Lung microvascular endothelial cell (primary cell): ENCODE measurements at places on chromosomes 5 and 9. TPM values are rescaled to one million over a fixed set of nuclear protein-coding genes. Genes with fewer than 3 reads are reported as not detected.

Gene PAEP
- not detected in 2 replicates for total RNA-seq

Gene DDX4
- total RNA-seq = not detected in 2 replicates

Gene TAF11L10
- total RNA-seq = not detected in 2 replicates

Gene IFNA21
- not detected in 2 replicates for total RNA-seq

Gene PLPPR1
- total RNA-seq = under 0.01 TPM in 1 of 2 replicates, not detected in the other

Gene CSNK1A1
- 290 and 294 TPM in 2 replicates for total RNA-seq

Gene LCNL1
- not detected in 2 replicates for total RNA-seq

Gene MEGF10
- 0.60 and 0.87 TPM in 2 replicates for total RNA-seq

Gene POU5F2
- total RNA-seq = 0.22 and 0.40 TPM in 2 replicates

Gene PRKACG
- total RNA-seq = not detected in 2 replicates

Gene PCDHGB5
- total RNA-seq = 7.4 and 9.5 TPM in 2 replicates

Gene ARRDC1
- 19.4 and 28.0 TPM in 2 replicates for total RNA-seq

Gene ADAMTSL2
- under 0.01 TPM in 2 replicates for total RNA-seq

Gene IFNA13
- not detected in 2 replicates for total RNA-seq

Gene THBS4
- 0.20 TPM in 1 of 2 replicates, not detected in the other for total RNA-seq

Gene FBP2
- total RNA-seq = not detected in 2 replicates

Gene ZFP2
- total RNA-seq = 0.79 and 1.1 TPM in 2 replicates

Gene ZBTB34
- 6.8 and 9.1 TPM in 2 replicates for total RNA-seq

Gene FCN2
- not detected in 2 replicates for total RNA-seq

Gene DIPK1B
- total RNA-seq = 64.7 and 91.1 TPM in 2 replicates

Gene CBY3
- 0.22 TPM in 1 of 2 replicates, not detected in the other for total RNA-seq

Gene DND1
- under 0.01 and 0.22 TPM in 2 replicates for total RNA-seq

Gene SOX30
- not detected in 2 replicates for total RNA-seq

Gene MAMDC2
- 0.79 and 2.6 TPM in 2 replicates for total RNA-seq

Gene UGT3A2
- not detected in 2 replicates for total RNA-seq

Gene P4HA2
- total RNA-seq = 35.1 and 36.8 TPM in 2 replicates

Gene ANKRD55
- total RNA-seq = 1.2 and 3.9 TPM in 2 replicates

Gene IL3
- total RNA-seq = not detected in 2 replicates

Gene TMEM252
- total RNA-seq = not detected in 2 replicates

Gene ARSI
- total RNA-seq = 0.22 TPM in 1 of 2 replicates, not detected in the other

Gene PCDHGB4
- total RNA-seq = 8.3 and 10.1 TPM in 2 replicates

Gene TSPAN17
- 34.4 and 38.7 TPM in 2 replicates for total RNA-seq
